ENCODE measurements at places on chromosomes 3 and 15.

GRCh38 chr3:148742118-148742517 lies 44.4 kb downstream of the AGTR1 start:
- no peak for DNase-seq

GRCh38 chr15:80604583-80605575 lies 90.2 kb upstream of the ABHD17C start:
- no peak for DNase-seq

GRCh38 chr3:188272481-188273372 lies 118.8 kb downstream of the LPP start:
- DNase-seq, result peak; percentile 77

DNA sequence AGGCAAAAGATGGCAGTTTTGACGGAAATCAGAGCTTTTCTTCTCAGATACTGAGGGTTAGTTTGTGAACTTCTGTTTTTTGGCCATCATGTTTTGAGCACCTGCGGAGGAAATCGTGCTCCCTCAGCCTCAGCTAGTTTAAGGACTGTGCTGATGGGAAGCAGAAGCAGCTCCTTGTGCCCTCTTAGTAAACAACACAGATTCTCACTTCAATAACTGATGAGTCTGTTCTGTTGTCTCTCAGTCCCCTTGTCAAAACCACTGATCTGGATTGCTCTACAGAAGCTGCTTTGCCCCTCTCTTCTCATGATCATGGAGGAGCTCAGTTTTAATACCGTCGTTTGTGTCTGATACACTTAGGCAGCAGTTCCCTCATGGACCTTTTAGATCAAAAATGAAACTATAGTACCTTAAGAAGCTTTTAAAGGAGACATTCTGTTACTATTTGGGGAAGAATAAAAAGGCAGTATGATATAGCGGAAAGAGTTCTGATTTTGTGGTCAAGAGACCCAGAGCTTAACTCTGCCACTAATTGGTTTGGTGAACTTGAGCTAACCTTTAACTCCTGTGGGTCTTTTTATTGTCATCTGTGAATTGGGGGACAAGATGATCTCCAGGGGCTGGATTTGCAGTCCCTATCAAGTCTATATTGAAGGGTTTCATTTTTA lies 152.6 kb downstream of the BBX start:
- DNase-seq, result no peak

DNA sequence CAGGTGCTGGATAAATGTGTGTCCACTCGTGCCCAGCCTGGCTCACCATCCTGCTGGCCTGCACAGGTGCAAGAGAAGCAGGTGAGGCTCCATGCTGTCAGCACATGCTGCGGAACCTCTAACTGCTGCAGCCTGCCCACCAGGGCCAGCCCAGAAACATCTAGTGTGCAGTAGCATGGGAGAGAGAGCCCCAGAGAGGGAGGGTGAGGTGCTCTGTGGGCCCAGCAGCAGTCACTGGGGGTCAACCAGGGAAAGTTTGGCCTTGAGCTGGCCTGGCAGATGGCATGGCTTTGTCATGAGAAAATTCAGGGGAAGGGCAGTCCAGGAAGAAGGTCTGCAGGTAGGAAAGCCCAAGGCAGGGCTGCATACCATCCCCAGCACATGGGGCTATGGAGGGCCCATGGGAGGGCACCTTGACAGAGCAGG lies 18.2 kb upstream of the PRR23E start:
- DNase-seq, result no peak

- no peak for DNase-seq
Observed at GRCh38 chr3:23169551-23169950, 33.6 kb upstream of the UBE2E2 start.

DNA sequence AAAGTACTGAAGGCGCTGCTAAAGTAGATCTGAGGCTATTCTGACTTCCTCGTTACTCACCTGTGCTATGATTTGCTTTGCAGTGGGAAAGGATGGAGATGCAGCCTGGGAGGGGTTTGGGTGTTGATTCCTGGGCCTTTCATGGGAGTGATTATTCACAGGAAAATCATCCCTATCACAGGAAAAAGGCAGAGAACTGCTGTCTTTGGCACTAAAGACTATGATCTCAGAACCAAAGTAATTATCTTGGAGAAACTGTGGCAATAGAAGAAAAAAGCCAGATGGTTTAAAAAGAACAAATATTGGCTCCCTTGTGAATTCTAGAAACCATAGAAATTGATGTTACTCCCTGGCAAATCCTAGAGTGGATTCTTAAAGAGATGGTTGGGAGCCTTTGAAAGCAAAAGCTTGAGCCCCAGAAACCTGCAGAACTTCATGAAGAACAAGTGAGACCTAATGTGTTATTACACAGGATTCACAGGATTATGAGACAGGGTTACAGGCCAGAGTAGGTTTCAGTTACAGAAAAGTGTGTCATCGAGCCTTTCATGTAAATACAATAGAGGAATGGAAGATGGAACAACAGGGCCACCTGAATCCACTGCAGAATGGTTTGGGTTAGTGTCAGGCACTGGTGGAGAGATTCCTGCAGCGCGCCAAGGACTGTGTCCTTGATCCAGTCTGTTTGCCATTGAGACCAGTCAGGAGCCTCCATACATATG lies 85.7 kb downstream of the OXNAD1 start:
- no peak for DNase-seq

DNA sequence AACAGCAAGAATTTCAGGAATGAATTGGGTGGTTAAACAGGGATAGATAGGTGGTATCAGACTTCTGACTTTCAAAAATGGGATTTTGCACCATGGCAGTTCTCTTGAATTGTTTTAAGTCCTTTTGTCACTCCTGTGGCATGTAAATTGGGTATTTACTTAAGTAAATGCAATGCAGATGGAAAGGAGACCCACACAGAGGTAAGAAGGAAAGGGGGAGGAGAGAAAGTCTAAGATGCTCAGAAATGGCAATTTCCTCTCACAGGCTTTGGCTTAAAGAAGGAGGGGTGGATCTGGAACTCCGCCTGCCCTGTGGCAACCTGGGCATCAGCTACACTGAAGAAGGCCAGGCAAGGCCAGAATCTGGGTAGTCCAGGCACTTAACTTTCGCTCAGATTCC lies 197.1 kb upstream of the UBE2E1 start:
- DNase-seq, result no peak

DNA sequence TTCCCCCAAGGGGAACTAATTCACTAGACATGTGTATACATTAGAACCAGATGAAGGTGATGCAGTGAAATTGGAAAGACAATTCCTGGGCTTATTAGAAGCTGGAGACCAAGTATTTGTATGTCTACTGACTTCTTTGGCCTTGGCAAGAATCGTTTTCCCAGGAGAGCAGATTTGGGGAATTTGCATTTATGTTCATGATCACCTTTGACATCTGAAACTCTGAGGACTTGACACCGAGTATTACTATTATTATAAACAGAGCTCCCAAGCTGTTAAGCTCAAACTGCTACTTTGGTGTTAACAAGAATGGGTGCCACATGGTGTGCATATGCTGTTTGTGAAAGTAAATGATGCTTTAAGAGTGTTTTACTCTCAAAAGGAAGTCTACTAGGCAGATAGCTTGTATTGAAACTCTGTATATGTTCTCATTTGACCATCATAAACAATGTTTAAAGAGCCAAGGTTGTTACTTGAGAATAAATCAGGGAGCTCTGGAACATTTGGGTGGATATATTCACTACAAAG lies 519.8 kb upstream of the GOLIM4 start:
- no peak for DNase-seq

GRCh38 chr3:50807266-50807665 lies 132.5 kb downstream of the DOCK3 start:
- DNase-seq, result peak; percentile 66

- no peak for DNase-seq
Observed at GRCh38 chr3:171193693-171194092, 167.2 kb upstream of the SLC2A2 start.

GRCh38 chr3:133620066-133620784 lies 41.5 kb downstream of the TOPBP1 start:
- DNase-seq, result no peak

DNA sequence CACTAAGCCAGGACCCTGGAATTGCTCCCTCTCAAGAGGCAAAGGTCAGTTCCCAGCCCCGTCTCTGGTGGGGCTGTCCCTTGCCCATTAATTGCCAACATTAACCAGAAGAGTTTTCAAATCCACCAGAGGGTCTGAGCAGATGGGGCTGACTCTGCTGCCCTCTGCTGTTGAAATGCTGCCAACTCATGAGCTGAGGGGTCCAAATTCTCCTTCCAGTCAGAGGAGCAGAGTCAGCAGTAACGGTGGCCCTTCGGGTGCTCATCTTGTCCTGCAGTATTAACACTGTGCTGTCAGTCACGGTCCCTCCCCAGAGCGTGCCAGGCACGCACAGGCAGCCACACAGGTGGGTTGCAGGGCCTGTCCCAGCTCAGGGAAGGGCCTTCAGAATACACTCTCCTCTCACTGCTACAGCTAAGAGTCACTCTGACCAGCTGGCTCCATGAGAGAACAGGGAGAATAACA lies 10.7 kb upstream of the SPTBN5 start:
- DNase-seq, result no peak

DNA sequence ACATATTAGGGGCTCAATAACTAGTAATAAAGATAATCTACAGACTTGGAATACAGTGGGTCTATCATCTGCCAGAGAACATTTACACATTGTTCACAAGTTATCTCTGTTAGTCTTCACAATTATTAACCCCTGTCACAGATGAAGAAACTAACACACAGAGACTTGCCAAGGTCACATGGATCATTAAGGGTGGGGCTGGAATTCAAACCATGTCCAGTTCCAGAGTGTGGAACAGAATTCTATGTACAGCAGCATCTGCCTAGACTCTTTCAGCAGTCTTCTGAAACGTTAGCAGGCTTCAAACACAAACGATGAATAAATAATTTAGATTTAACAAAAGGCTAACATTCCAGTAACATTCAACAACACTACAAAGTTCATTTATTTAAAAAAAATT lies 673.9 kb upstream of the NR2F2 start:
- DNase-seq, result no peak

DNA sequence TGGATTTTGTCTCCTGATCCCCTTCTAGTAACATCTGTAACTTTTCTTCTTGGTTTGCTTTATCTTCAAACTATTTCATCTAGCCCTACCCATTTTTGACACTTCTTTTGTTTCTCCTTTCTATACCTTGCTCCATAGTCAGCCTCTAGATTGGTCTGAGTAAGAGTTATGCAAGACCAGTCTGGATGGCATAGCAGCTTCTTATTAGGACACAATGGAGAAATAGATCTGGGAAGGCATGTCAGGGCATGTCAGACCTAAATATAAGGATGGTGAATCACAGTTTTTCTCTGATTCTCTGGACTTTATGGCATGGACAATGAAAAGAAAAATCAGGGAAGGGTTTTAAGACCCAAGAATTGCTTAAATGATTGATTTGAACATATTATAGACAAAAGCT lies 452.5 kb downstream of the RAP2B start:
- DNase-seq, result peak; percentile 8

- no peak for DNase-seq
Observed at GRCh38 chr15:93644595-93644994, 555.6 kb upstream of the RGMA start.

DNA sequence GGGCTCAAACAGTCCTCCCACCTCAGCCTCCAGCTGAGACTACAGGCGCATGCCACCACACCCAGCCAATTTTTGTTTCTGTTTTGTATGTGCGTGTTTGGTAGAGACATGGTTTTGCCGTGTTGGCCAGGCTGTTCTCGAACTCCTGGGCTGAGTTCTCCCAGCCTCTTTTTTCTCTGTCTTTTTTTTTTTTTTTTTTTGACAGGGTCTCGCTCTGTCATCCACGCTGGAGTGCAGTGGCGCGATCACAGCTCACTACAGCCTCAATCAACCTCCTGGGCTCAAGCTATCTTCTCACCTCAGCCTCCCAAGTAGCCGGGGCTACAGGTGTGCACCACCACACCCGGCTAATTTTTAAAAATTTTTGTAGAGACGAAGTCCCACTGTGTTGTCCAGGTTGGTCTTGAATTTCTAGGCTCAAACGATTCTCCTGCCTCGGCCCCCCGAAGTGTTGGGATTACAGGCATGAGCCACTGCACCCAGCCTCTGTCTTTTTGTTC lies 867 bp upstream of the DCAF1 start:
- DNase-seq, result no peak

- DNase-seq, result no peak
Observed at GRCh38 chr3:152676810-152677379, 158.0 kb upstream of the P2RY1 start.

GRCh38 chr3:107847791-107848190 lies 243.0 kb downstream of the CD47 start:
- DNase-seq, result no peak

DNA sequence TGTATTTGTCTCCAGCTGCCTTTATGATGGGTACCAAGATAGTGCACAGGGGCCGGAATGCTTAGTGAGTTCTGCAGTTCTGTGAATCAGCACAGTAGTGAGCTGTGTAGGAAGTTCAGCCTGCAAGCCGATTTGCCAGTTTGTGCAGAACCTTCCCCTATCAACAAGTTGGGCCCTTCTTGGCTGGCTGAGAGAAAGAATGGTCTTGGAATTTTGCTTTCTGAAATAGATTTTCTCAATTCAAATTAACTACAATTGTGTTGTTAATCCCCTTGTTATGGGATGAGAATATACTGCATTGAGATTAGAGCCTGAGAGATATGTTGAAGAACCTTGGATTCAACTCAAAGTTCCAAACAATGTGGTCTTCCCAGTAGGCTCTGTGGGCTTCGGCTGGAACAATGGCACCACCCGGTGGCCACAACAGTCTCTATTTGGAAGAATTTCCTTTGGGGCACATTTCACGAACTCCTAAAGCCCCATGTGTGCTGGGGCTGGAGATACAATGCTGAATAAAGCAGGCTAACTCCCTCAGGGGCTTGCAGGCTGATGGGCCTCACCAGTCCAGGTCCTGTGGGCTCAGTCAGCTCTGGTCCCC lies 59.1 kb downstream of the TRIM42 start:
- peak; percentile 27 for DNase-seq

- peak; percentile 39 for DNase-seq
Observed at GRCh38 chr15:93829115-93829870, 402.1 kb upstream of the MCTP2 start.

DNA sequence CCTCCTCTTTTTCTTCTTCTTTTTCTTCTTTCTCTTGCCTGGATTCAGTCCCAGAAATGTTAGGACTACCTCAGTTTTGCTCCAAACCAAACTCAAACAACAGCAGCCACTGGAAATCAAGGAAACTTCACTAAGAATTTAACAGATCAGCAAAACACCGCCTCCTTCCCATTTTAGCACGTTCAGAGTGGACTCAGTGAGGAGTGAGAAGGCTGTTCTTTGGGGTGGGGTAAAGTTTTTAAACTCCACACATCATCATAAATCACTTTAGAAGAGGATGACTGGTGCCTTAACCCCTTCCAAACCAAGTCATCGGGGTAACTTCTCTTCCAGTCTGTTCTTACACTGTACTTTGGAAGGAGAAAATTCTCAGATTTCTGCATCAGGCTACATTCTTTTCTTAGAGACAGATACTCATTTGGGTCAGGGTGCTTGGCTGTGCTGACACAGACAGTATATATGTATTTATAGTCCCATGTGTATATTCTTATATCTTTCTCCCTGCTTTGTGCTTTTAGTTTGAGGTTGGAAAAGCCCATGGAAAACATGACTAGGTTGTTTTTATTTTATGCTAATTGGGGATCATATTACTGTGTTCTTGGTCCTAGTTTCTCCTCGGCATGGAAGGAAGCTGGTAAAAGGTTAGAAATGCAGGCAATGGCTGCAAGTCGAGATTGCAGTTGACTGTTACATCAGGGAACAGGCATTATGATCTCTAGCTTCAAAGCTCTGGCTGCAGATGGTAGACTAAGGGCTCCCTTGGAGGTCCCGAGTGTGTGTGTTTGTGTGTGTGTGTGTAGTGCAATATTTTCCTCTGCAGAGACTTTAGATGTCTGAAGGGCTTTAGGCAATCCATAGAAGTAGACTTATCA lies at the start of gene CCDC80:
Gene CCDC80, minus strand, starts transcription at position 214 of the 872 bp plus-strand sequence. CDS start 1,238 bp downstream, outside the sequence.
- peak; percentile 91 for DNase-seq

GRCh38 chr3:8709801-8710507 lies 23.6 kb upstream of the CAV3 start:
- DNase-seq, result no peak

All from kidney glomerular epithelial cell (primary cell).